ENCODE measurements at places on chromosomes 11 and 22.

- no peak for DNase-seq
Observed at GRCh38 chr11:78365381-78365792, 52.2 kb downstream of the GAB2 start.

DNA sequence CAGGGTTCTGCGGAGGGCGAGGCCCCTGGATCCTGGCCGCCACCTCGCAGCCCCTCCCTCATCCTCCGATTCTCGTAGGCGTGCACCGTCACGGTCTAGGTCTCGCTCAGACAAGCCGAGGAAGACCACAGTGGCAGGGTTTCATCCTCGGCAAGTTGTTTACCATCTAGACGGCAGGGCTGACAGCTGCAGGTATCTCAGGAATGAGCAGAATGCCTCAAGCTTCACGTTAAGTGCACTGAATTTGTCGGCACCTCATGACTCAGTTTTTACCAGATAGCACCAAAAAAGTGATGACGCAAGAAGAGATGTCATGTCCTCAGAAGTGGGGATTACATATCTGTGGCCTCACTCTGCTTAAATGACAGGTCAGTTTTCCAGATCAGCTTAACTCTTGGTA lies 35.1 kb downstream of the WT1 start:
- no peak for DNase-seq

GRCh38 chr22:44571566-44572413 lies 73.8 kb upstream of the RTL6 start:
- no peak for DNase-seq

- DNase-seq: no peak
Observed at GRCh38 chr11:107176148-107177105, 158.2 kb upstream of the GUCY1A2 start.

DNA sequence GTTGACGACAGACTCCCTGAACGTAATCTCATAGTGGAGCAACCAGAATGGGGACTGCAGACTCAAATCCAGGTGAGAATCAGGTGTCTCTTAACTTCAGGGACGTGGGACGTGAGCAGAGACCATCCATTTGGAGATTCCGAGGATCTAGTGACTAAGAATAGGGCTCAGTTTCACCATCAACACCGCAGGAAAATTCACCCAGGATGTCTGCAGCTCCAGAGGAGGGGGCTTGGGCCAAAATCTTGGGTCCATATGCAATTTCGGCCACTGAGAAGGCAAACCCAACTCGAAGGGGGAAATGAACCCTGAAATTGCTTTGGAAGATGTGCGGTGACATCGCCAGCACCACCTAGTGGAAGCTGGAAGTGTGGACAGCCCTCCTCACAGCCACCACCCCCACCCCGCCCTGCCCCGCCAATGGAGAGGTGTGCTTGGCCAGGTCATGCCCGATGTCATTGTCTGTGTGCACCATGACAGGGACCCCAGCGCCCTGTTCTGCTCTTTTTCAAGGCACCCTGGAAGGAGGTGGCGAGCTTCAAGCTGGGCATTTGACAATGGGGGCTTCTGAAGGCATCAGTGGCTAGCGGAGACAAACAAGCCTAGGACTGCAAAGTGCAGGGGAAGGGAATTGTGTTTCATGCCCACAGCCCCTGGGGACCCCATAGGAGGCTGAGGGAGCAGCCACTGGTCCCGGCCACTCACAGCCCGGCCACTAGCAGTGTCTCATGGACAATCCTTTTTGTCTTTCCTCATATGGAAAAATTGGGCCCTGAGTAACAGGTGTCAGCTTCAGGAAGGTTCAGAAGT lies 24.8 kb downstream of the APOL1 start:
- peak; percentile 8 for DNase-seq

GRCh38 chr11:34433899-34434298 lies 4.8 kb upstream of the CAT start:
- no peak for DNase-seq

DNA sequence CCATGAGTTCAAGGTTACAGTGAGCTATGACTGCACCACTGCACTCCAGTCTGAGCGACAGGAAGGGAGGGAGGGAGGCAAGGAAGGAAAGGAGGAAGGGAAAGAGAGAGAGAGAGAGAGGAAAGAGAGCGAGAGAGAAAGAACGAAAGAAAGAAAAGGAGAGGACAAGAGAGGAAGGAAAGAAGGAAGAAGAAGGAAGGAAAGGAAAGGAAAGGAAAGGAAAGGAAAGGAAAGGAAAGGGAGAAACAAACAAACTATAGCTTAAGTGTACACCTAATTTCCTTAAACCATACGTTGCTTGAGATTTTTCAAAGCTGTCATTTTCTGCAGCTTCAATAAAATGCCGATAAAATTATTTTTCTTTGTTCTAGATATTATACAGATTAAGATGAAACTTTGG lies 80.2 kb upstream of the APOA1 start:
- no peak for DNase-seq

DNA sequence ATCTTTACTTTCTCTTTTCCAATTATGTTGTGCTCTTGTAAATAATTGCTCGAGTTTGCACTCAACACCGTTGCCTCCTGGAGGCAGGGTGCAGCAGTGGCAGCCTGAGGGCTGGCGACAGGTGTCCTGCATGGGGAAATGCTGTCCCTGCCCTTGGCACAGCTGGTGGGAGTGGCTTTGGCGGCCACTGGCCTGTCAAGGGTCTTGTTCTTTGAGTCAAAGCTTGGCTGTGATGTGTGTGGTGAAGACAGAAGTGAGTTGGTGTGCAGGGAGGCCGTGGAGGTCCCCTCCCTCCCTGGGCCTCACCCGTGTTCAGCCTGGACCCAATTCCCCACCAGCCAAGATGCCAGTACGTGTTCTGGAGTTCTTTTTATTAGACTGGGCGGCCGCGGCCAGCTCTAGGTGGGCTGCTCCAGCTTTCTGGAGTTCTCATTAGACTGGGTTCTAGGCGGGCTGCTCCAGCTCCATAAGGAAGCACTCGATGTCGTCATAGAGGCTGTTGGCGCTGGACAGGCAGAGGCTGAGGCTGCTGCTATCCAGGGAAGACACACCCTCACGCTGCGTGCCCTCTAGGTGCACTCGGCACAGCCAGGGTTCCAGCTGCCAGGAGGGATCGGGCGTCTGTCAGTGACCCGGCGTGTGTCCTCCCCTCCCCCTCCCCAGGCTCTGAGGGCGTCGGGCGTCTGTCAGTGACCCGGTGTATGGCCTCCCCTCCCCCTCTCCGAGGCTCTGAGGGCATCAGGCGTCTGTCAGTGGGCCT lies 3.4 kb downstream of the IRF7 start:
- peak; percentile 47 for DNase-seq

Measured in NCI-H510A treated with DMSO at 0.1 percent for 48 hours (cell line).